Smooth muscle cell of the brain vasculature (primary cell): ENCODE measurements at places on chromosomes 5 and 9.

- no peak for DNase-seq
Measured at GRCh38 chr5:77839691-77840090, 63.6 kb upstream of the TBCA start.

- no peak for DNase-seq
Measured at GRCh38 chr5:135038205-135038812, 4.3 kb upstream of the PITX1 start.

GRCh38 chr5:148826053-148826738 lies at the start of gene ADRB2:
Gene ADRB2 (plus strand): TSS chr5:148826611. CDS start chr5:148826832, 221 bp downstream.
- DNase-seq, result no peak

DNA sequence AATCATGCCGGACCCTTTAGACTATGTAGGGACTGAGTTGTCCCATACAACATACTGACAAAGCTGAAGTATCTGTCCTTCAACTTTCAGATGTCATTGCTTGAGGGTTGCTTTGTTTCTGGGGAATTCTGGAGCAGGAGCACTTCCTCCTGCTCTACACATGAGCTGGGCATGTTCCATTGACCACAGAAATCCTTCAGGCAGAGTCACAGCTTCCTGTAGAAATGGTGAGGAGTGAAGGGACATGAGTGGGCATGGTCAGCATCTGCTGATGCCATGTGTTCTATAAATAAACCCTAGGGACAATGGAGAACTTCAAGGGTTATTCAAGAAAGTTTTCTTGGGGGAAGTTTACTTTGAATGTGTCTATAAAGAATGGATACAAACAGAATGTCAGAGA lies 296.6 kb upstream of the FBXL7 start:
- no peak for DNase-seq

DNA sequence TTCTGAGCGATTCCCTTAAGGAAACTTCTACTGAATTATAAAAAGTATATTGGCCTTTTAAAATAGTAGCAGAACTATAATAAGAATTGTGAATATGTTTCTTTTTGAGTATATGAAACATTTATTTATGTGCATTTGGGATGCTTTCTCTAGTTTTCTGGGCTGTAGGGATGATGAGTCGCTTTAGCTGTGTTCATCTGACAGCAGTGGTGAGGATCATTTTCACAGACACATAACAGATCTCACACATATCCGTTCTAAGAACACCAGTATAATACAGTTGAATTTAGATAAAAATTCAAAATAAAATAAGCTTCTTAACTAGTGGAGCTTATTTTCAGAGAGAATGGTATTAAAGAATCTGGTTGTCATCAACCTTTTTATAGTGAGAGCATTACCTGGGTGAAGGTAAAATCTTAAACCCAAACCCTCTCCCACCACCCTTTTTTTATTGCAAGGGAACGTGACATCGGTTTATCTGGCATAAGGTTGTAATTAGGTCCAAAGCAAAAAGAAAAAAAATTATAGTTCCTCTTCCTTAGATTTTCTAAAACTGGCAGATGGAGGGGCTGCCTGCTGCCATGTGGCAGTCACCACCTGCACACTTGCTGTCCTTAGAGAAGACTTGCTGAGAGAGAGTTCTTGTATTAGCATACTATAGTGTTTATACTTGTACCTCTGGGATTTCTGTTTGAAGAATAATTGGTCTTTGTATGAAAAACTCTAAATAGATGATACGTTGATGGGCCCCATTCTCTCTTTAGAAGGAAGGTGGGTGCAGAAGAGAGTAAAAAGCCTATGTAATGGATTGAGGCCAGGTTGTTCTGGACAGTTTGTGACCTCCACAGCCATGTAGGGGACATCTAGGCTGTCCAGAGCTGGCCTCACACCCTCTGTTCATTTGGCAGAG lies 86.8 kb downstream of the CAMK4 start:
- DNase-seq, result no peak

GRCh38 chr5:103674739-103675138 lies 112.2 kb upstream of the NUDT12 start:
- no peak for DNase-seq

DNA sequence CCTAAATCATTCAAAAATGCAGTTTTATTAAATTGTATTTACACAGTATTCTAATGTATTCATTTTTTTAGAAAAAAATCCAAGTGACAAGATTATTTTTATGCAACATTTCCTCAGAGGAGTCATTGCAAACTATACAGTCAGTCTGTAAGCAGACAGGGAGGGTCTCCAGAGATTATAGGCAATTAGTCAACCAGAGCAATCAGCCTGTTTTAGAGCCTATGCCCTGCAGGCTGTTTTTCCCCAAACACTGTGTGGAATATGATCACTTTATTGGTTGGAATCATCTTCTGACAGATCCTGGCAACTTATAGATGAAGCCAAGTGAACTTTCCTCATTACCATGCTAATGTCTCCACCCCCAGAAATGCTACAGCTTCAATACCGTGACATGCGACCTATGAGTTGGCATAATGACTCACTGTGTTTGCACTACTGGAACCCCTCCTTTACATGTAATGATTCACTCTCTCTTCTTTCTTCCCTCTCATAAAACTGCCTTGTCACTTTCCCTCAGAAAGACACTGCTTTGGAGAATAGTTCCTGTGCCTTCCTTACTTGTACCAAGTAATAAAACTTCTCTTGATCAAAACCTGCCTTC lies 577.7 kb upstream of the FTMT start:
- DNase-seq, result peak; percentile 36

DNA sequence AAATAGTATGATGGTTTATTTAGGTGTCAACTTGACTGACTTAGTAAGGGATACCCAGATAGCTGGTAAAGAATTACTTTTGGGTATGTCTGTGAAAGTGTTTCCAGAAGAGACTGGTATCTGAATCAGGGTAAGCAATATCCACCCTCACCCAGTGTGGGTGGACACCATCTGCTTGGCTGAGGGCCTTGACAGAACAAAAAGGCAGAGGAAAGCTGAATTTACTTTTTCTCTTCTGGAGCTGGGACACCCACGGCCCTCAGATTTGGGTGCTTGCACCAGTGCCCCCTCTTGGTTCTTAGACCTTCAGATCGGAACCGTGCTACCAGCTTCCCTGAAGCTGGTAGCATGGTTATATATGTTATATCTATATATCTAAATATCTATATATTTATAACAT lies 489.5 kb upstream of the MPDZ start:
- DNase-seq, result no peak
